ENCODE measurements at places on chromosomes 2 and 18.
A peak's percentile ranks its signal among the peaks of the same experiment; 100 is the strongest.

DNA sequence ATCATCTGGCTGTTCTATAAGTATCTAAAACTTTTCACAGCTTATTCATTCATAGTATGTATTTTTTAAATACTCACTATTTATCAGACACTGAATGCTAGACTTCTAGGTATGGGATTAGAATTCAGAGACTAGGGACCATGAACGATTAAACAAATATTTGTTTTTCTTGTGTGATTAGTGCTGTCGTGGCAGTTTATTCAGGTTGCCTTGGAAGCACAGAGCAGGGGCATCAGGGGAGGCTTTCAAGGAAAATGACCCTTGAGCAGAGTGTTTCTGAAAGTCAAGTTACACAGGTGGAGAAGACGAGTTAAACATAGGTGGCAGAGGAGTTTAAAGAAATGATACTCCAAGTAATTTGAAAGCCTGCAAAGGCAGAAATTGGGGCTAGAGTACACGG lies 5.7 kb downstream of the SPOPL start:
- no peak for DNase-seq

DNA sequence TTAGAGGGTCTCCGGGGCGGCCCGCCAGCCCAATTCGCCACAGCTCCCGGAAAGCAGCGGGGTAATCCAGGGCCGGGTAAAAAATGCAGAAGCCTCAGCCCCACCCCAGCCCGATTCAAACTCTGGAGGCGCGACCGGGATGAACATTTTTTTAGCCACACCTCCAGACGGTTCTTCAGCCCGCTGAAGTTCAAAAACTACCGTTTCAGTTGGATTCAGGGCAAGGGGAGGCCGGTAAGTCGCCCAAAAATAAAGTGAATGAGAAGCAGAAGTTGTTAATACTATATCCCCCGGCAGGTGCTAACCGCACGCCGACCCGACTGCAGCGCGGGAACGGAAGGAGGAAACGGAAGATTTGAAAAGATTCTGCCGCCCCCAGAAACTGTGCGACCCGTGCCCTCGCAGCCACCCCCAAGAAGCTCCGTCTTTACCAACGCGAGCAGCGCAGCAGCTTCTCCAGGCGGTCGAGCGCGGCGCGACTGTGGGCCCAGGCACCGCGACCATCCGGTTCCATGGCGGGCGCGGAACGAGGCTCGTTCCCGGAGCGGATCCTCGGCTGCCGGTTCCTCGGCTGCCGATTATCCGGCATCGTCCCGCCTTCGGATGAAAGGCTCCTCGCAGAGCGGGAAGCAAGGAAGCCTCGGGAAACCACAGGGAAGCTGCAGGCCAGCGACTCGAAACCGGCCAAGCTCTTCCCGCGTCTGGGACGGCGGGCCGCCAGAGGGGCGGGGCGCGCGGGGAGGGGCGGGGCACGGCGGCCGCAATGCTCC lies at the start of gene BARD1:
TSS of gene BARD1 (minus strand) at position 703 of the 770 bp plus-strand sequence. CDS start at position 589, 114 bp downstream.
- peak; percentile 43 for DNase-seq

DNA sequence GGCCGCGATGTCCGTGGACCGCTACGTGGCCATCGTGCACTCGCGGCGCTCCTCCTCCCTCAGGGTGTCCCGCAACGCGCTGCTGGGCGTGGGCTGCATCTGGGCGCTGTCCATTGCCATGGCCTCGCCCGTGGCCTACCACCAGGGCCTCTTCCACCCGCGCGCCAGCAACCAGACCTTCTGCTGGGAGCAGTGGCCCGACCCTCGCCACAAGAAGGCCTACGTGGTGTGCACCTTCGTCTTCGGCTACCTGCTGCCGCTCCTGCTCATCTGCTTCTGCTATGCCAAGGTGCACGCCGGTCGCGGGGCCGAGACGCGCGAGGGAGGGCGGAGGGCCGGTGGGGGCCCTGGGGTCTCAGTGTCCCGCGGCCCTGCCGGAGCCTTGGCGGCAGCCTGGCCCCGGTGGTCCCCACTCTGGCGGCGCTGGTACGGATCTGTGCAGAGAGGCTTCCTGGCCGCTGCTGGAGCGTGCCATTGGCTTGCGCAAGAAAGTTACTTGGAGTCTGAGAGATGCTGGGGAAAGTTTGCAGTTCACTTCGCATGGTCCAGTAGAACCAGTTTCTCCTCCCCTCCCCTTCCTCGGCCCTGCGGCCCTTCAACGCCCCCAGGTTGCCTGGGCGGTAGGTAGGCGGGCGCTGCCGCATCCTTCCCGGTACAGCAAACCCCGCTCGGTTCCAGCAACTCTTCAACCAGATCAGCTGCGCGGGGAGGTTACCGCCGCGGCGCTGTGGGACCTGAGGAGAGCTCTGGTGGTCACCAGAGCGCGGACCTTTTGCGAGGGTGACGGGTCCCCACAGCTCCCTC lies 1.5 kb downstream of the GALR1 start:
- DNase-seq = no peak

DNA sequence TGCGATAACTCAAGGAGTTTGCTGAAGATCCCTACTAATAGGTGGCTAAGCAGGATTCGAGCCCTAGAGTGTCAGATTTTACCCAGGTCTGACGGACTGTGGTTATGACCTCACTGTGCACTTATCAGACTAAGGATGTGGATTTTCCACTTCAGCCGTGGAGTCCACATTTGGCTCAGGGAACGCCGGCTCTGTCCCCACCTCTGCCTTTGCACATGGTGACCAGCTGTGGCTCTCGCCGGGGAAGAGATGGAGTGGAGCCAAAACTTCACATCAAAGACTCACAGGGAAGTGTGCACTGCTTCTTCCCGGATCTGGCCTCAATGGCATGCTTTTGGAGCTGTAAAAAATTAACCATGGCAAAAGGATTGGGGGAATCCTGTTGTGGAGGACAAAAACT lies 249.3 kb upstream of the APCDD1 start:
- DNase-seq = no peak

- DNase-seq = no peak
Measured at GRCh38 chr2:3184167-3184566, 193.5 kb downstream of the EIPR1 start.

GRCh38 chr18:51537487-51537886 lies 340.0 kb upstream of the MEX3C start:
- DNase-seq = peak; percentile 15

DNA sequence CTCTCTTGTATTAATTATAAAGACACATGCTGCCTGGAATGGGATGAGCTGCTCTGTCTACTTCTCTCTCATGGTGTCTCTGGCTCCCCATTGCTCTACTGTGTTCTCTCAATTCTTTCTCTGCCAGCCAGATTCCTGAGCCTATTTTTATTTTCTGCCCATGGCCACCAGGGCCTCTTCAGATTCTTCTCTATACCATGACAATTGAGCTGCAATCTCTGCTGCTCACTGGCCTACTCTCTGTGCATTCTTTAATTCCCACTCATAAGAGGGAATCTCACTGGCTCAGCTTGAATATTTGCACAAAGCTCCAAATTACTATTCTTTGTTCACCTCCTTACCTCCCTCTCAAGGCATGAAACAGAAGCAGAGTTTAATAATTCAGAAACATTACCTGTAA lies 161.4 kb upstream of the GULP1 start:
- no peak for DNase-seq
